Activated CD4-positive, CD25-positive, alpha-beta regulatory T cell (primary cell): ENCODE measurements at places on chromosomes 2 and 18.

DNA sequence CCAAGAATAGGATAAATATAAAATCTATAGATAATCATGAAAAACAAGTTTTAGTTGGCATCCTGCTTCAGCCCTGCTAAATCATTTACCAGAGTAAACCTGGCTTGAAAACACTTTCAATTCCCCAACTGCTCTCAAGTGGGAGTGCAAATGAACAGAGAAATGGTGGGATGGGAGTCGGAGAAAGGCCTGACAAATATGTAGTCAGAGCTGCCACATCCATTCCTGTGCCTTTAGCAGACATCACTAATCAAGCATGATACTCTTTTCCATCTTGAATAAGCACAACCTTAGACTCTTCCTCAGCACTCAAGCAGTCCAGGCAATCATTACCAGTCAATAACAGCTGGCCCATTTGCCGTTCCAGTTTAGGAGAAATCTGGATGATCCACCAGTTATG lies 101.3 kb downstream of the ANKRD44 start:
- no peak for DNase-seq

DNA sequence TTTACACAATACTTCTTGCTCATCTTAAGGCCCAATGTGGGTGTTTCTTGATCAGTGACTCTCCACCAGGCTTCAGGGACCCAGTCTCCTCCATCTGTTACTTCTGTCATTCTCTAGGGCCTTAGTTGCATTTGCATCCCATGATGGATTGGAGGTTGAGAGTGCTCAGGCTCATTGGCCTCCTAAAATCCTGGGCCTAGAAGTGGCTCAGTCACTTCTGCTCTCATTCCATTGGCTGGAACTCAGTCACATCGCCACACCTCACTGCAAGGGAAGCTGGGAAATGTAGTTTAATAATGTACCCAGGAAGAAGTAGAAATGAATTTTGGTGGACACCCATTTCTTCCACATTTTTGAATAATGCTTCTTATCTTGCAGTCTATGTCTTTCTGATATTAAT lies 223.5 kb downstream of the HRH4 start:
- no peak for DNase-seq

DNA sequence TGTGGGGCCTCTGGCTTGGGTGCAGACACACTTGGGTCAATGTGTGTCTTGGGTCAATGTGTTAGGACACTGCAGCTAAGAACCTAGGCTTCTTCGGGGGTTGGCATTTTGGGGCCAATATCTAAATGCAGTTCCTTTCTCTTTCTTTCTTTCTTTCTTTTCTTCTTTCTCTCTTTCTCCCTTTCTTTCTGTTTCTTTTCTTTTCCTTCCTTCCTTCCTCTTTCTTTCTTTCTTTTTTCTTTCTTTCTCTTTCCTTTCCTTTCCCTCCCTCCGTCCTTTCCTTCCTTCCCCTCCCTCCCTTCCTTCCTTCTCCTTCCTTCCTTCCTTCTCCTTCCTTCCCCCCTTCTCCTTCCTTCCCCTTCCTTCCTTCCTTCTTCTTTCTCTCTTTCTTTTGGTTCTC lies 57.7 kb upstream of the OSR1 start:
- no peak for DNase-seq

DNA sequence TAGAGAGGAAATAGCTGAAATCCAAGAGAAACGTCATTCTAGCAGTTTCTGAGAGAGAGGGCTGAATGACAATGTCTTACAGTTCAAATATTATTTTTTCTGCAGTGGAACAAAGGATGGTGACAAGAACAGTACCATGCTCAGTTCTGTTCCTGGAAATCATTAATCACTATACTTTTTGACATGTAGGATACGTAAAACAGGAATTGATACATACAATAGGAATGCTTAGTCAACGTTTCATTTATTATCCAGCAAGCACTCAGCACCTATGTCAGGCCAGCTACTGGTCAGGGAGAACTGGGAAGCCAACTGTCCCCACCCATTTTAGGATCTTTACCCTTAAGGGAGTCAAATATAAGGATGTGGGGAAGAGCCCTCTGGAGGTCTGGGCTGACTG lies 114.7 kb downstream of the DHRS9 start:
- no peak for DNase-seq
